Naive thymus-derived CD8-positive, alpha-beta T cell (primary cell): ENCODE measurements at places on chromosomes 1 and 21.
A peak's percentile ranks its signal among the peaks of the same experiment; 100 is the strongest.

GRCh38 chr1:57204942-57205787 lies 218.7 kb downstream of the DAB1 start:
- H3K4me3 ChIP-seq: no peak overlapping the region
- H3K4me1 ChIP-seq: no peaks in the 10 kb centered on the region
- no peak for DNase-seq
- H3K27ac ChIP-seq: no peak overlapping the region

DNA sequence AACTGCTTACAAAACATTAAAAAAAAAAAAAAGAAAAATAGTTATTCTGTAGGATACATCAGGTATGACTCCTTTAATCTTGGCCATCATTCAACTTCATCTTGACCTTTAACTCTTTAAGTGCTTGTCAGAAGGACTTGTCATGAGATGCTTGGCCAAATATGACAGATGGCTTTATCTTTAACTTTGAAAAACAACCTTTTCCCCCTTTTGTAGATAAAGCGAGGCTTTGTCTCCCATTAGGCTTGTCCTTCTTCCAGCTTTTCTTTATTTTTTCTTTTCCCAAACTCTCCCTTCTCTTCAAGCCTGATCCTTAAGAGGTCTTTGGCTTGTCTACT lies 2.3 kb downstream of the SRSF10 start:
- no peaks in the 10 kb centered on the region for H3K36me3 ChIP-seq
- peak overlapping the region; percentile 88 for H3K4me3 ChIP-seq
- H3K27ac ChIP-seq: peak overlapping the region; percentile 8
- H3K4me1 ChIP-seq: peaks cover 59% of the 10 kb centered on the region

DNA sequence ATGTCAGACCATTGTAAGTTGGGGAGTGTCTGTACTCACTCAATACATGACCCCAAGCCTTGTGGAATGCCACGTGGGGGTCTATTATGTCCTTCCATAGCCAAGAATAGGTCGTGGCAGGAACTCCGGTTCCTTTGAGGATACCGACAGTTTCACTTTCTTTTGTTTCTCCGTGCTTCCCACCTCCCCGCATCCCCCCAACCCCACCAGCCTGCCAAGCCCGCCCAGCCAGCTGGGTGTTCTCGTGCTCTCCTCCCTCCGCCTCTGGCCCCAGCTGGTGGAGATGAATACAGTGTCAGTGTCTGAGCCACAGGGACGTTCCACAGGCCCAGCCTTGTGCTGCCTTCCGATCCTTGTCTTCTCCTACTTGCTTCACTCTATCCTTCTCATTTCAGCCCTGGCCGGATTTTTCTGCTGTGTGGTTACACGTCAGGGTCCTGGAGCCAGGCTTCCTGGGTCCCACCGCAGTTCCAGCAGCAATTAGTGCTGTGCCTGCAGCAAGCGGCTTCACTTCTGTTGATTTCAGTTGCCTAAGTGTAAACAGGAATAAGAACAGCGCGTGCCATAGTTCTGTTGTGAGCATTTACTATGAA lies 4.1 kb upstream of the AGTRAP start:
- no peaks in the 10 kb centered on the region for H3K27me3 ChIP-seq
- H3K4me3 ChIP-seq: peak overlapping the region; percentile 90
- peak; percentile 29 for DNase-seq

GRCh38 chr1:103180660-103181059 lies 72.3 kb upstream of the COL11A1 start:
- H3K27me3 ChIP-seq: no peaks in the 10 kb centered on the region
- H3K36me3 ChIP-seq: no peaks in the 10 kb centered on the region
- no peak overlapping the region for H3K4me3 ChIP-seq
- H3K4me1 ChIP-seq: no peaks in the 10 kb centered on the region
- no peak for DNase-seq

DNA sequence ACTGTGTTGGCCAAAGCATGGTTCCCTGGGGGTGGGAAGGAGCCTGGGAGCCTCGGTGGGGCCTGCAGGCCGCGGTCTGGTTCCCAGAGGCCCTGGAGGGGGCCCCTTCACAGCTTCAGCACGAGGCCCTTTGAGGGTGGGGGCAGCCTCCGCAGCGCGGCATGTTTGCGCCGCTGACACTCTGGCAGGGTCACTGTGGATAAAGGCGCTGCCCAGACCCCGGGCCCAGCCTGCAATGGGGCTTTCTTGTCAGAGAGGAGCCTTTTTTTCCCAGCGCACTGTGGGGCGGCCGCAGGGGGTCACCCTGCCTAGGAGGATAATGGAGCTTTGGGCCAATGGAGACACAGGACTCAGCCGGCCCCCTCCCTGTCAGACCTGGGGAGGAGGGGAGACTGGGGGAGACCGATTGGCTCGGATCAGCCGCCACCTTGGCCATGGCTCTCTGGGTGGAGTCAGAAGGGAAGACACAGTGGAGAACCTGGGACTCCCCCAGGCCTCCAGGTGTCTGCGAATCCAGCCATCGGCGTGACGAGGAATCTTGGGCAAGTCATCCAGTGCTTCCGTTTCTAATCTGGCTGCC lies 26.0 kb downstream of the EPHB2 start:
- H3K36me3 ChIP-seq: no peaks in the 10 kb centered on the region
- no peak overlapping the region for H3K27ac ChIP-seq
- no peak for DNase-seq
- no peak overlapping the region for H3K4me3 ChIP-seq
- H3K27me3 ChIP-seq: peaks cover 22% of the 10 kb centered on the region
- H3K4me1 ChIP-seq: no peaks in the 10 kb centered on the region

- no peaks in the 10 kb centered on the region for H3K4me1 ChIP-seq
- H3K4me3 ChIP-seq: no peak overlapping the region
- DNase-seq: no peak
- no peak overlapping the region for H3K27ac ChIP-seq
Measured at GRCh38 chr1:185208626-185209180, 51.7 kb downstream of the SWT1 start.

DNA sequence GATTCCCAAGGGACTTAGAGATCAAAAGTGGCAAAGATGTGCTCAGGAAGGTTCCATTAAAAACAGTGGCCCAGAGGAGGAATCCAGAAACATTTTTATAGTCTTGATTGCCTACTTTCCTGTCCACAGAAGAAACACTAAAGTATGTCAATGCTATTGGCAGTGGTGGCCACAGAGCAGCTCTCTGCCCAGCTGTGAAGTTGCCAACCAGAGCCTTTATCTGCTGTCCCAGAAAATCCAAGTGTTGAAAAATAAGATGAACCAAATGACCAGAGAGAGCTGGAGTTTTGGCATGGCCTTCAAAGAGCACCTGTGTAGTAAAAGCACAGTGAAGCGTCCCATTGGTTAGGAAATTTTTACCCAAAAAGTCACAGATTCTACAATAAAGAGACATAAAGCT lies 181.2 kb downstream of the TGFBR3 start:
- peaks cover 5% of the 10 kb centered on the region for H3K4me1 ChIP-seq
- peaks cover 17% of the 10 kb centered on the region for H3K36me3 ChIP-seq
- no peak for DNase-seq
- H3K27me3 ChIP-seq: no peaks in the 10 kb centered on the region
- H3K27ac ChIP-seq: no peak overlapping the region

DNA sequence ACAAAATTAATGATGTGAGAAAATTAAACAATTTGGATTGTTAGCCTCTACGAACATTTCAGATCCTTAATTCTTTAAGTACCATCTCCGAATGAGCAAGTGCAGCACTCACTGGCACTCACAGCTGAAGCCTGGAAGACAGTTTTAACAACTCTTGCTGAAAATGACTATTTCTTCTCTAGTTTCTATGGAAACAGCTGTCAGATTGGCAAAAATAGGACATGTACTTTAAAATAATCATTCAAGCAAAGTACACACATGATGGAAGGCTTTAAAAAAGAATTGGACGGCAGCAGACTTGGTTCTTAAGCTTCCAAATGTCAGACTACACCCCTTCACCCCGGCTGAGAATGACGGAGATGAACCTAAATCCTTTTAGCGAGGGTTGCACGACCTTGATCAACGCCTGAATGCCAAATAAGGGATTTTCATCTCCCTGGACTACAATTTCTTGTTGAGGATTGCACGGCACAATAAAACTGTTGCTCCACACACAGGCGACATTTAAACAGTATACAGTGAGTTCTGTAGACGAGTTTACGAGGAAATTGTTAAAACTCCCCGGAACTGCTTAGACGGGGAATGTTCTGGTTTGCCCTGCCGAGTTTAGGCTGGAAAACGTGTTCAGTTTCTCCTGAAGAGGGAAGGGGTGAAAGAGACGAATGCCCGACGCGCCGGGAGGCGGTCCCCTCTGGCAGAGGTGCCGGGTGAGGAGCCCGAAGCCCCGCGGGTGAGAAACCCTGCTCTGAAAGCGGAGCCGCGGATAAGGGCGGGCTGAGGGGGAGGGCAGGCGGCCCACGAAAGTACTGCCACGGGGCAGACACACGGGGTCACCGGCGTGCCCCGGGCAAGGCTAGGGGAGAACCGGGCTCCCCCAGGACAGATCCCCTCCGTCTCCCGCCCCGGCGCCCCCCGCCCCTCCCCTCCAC lies 671 bp downstream of the OMA1 start:
- no peaks in the 10 kb centered on the region for H3K27me3 ChIP-seq
- DNase-seq: peak; percentile 74
- H3K36me3 ChIP-seq: no peaks in the 10 kb centered on the region
- H3K4me3 ChIP-seq: peak overlapping the region; percentile 93
- peak overlapping the region; percentile 99 for H3K27ac ChIP-seq

GRCh38 chr1:33388805-33389771 lies 41.8 kb downstream of the PHC2 start:
- no peaks in the 10 kb centered on the region for H3K36me3 ChIP-seq
- H3K4me1 ChIP-seq: no peaks in the 10 kb centered on the region
- H3K27ac ChIP-seq: no peak overlapping the region
- peaks cover 9% of the 10 kb centered on the region for H3K27me3 ChIP-seq
- DNase-seq: no peak

DNA sequence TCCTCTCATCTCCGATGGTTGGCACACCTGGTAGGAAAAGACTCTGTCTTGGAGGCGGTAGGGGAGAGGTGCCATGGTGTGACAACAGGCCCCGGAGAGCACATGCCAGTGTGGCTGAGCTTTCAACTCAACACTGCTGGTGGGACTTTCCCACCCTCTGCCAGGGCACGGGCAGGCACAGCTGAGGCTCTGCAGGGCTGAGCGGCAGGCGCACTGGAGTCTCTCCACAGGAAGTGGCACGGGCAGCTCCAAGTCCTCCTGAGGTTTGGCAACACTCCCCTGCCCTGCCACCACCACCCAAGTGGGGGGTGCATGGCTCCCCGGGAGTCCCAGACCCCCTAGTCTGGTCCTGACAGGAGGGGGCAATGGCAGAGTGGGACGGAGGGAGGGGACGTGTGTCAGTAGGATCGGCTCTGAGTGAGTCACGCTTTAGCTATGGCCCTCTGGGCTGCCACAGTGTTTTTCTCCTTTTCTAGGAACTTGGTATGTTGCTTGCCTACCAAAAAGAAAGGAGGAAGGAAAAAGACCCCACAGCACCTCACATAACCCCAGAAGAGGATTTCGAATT lies 27.3 kb upstream of the EVA1B start:
- H3K4me3 ChIP-seq: peak overlapping the region; percentile 69
- H3K27me3 ChIP-seq: no peaks in the 10 kb centered on the region
- peaks cover 14% of the 10 kb centered on the region for H3K4me1 ChIP-seq
- peak; percentile 41 for DNase-seq

- H3K27me3 ChIP-seq: no peaks in the 10 kb centered on the region
- no peaks in the 10 kb centered on the region for H3K36me3 ChIP-seq
- H3K4me3 ChIP-seq: no peak overlapping the region
- no peaks in the 10 kb centered on the region for H3K4me1 ChIP-seq
Measured at GRCh38 chr21:45496151-45496967, 45.9 kb downstream of the SLC19A1 start.

DNA sequence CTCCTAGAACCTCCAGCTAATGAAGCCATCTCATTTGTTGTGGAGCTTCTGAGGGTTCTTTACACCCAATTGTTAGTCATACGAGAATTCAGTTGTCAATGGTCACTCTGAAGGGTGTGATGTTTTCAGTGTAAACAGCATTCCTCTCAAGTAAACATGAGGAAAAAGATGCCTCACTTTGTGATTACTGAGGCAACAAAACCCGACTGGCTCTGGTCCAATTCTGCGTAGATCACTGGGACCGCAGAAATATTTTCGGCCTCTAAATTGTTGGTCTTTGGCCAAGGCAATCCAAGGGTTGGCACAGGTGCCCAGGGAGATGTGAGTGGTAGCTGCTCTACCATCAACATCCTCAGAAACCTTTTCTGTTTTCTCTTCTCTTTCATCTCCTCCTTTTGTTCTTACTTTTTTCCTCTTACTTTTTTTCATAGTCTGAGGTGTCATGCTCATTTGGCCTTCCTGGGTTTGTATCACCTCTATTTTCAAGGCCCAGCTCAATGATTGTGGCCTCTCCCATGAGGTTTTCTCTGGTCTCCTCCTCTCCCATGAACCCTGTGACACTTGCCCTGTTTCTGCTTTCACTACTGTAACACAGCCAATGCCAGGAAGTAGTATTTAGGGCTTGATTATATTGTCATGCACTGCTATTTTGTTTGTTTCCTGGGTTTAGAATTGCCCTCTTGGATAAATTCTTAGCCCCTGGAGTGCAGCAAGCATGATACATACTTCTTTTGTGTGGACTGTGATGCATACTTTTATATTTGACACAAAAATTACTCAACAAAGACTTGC lies 221.9 kb downstream of the TNR start:
- no peak for DNase-seq
- no peaks in the 10 kb centered on the region for H3K36me3 ChIP-seq
- H3K4me1 ChIP-seq: peaks cover 3% of the 10 kb centered on the region
- H3K27ac ChIP-seq: no peak overlapping the region

GRCh38 chr1:166937329-166937728 lies 38.0 kb downstream of the ILDR2 start:
- no peaks in the 10 kb centered on the region for H3K4me1 ChIP-seq
- peaks cover 40% of the 10 kb centered on the region for H3K27me3 ChIP-seq
- no peak overlapping the region for H3K4me3 ChIP-seq
- no peak overlapping the region for H3K27ac ChIP-seq
- no peak for DNase-seq
- H3K36me3 ChIP-seq: no peaks in the 10 kb centered on the region

DNA sequence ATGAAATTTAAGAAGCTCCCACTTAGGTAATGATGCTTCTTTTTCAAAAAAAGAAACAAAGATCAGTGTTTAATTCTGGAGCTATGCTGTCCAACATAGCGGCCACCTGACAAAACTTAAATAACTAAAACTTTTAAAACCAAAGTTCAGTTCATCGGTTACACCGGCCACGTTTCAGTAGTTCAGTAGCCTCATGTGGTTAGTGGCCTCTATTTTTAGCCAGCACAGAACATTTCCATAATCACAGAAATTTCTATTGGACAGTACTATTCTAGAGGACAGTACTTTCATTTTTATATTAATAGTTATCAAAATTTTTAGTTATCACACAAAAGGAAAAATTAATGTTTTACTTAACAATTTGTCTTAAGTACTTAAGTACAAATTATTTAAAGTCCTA lies 141.0 kb downstream of the USP25 start:
- no peaks in the 10 kb centered on the region for H3K27me3 ChIP-seq
- no peak for DNase-seq
- no peak overlapping the region for H3K4me3 ChIP-seq
- no peaks in the 10 kb centered on the region for H3K4me1 ChIP-seq
- no peak overlapping the region for H3K27ac ChIP-seq
- peaks cover 51% of the 10 kb centered on the region for H3K36me3 ChIP-seq
